Panc1 (cell line): ENCODE measurements at places on chromosomes 12 and 14.

DNA sequence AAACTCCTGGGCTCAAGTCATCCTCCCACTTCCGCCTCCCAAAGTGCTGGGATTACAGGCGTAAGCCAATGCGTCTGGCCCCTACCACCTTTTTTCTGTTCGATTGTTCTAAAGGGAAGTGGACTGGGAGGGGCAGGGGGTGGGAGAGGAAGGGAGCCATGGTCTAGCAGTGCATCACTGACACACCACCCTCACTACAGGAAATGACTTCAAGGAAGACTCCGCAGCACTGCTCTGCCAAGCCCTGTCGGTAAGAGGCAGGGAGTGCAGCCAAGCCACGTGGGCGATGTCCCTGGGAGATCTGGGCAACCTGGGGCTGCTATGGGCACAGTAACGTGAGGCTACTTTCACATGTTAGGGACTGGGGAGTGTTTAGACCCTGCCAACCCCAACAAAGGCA, 18.0 kb downstream of the LRRC74A start:
- DNase-seq: peak; percentile 1

- DNase-seq: no peak
Measured at GRCh38 chr12:115891556-115892164, 385.8 kb downstream of the MED13L start.

DNA sequence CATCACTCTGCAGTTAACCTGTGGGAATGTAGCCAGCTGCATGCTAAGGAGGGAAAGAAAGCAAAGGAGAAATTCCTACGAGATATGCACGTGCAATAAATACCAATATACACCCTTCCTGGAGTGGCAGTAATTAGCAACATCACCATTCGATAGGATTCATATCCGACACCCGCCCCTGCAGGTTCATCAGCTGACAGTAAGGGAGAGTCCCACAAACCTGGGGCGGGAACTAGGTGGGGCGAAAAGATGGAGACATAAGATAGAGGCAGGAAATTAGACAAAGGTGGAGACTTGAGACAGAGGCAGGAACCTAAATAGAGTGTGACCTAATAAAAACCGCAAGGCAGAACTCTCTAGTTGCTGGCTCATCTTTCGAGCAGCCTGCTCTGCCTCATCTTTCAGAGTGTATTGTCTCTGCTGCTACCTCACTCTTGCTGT, 51.6 kb downstream of the PLEKHG3 start:
- no peak for DNase-seq

DNA sequence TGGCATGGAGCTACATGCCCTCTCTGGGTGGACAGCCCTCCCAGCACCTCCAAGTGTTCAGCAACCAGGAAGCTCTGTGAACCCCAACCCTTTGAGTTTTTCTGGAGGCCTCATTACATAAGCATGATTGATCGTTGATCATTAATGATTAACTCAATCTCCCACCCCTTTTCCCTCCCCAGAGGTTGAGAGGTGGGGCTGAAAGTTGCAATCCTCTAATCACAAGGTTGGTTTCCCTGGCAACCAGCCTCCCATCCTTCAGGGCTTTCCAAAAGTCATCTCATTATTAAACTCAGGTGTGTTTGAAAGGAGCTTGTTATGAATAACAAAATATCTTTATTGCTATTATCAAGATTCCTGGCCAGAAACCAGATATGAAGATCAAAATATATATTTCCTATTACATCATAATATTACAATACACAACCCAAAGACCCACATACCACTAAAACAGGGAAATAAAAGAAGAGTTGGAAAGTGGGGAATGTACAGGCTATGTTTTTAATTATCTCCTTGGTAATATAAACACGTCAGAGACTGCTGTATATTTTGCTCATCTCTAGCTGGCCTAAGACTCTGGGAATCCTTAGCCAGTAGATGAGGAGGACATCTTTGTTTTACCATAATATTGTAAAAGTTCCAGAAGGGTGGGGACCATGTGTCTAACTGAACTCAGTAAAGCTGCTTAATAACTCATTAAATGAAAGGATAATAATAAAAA, 73.6 kb downstream of the SSPN start:
- no peak for DNase-seq

DNA sequence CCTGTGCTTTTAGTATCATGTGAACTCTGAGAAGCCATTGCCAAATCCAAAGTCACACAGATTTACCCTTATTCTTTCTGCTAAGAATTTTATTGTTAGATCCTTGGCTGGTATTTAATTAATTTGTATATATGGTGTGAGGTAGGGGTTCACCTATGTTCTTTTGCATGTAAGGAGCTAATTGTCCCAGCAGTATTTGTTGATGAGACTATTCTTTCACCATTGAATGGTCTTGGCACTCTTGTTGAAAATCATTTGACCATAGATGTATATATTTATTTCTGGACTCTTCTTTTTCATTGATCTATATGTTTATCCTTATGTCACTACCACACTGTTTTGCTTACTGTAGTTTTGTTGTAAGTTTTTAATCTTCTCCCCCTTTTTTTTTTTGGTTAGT, 26.2 kb downstream of the G2E3 start:
- no peak for DNase-seq

GRCh38 chr12:70443062-70443673, 77.1 kb downstream of the KCNMB4 start:
- no peak for DNase-seq

GRCh38 chr12:128534906-128535305, 267.9 kb downstream of the TMEM132C start:
- no peak for DNase-seq

GRCh38 chr14:34982421-34983147, at the start of gene SRP54:
SRP54 (plus strand) TSS chr14:34982992; CDS start chr14:34996710, 13,718 bp downstream.
- DNase-seq: peak; percentile 87

GRCh38 chr12:32939801-32940200, 43.2 kb upstream of the PKP2 start:
- no peak for DNase-seq

DNA sequence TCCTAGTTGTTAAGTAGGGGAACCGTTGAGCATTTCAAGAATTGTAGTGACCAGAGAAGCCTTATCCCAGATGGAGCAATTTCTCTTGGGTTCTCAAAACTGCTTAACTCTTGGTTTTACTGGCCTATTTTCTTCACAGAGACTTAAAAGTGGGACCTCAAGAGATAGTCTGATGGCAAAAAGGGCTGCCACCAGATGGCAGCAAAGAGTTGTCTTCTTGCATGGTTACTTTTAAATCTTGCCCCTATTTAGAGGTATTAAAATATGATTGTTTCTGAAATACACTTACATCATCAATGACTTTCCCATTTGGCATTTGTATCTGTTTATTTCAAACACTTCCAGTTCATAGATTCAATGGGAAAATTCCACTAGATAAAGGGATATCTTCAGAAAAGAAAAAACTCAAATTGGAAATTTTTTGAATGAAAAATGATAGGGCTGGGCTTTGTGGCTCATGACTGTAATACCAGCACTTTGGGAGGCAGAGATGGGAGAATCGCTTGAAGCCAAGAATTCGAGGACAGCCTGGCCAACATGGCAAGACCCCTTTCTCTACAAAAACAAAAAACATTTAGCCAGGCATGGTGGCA, 69.9 kb upstream of the CNTN1 start:
- peak; percentile 22 for DNase-seq
